Stimulated activated CD8-positive, alpha-beta memory T cell treated with anti-CD3 and anti-CD28 coated beads, Interleukin-4, amount 100 ng/mL, for 4 hours (primary cell): ENCODE measurements at places on chromosomes 4 and X.

GRCh38 chrX:5397409-5397808, 831.3 kb downstream of the NLGN4X start:
- DNase-seq: no peak

DNA sequence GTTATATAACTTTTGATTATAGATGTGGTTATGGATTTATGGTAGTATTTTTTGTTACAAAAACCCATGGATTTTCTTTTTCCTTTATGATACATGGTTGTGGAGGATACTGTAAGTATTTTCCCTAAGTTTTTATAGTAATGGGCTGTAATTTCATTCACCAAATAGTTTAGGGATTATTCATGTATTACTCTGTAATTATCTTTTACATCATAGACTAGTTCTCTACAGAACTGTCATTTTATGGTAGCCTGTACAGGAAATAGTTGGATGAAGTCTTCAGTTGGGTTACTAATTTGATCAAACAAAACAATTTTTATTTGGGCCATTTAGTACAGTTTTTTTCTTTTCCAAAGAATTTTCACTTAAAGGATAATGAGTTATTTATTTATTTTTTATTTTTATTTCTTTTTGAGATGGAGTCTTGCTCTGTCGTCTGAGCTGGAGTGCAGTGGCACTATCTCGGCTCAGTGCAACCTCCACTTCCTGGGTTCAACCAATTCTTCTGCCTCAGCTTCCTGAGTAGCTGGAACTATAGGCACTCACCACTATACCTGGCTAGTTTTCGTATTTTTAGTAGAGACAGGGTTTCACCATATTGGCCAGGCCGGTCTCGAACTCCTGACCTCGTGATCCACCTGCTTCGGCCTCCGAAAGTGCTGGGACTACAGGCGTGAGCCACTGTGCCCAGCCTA, 42.1 kb downstream of the RBPJ start:
- no peak for DNase-seq

GRCh38 chr4:13872955-13873354, 245.4 kb upstream of the BOD1L1 start:
- no peak for DNase-seq

DNA sequence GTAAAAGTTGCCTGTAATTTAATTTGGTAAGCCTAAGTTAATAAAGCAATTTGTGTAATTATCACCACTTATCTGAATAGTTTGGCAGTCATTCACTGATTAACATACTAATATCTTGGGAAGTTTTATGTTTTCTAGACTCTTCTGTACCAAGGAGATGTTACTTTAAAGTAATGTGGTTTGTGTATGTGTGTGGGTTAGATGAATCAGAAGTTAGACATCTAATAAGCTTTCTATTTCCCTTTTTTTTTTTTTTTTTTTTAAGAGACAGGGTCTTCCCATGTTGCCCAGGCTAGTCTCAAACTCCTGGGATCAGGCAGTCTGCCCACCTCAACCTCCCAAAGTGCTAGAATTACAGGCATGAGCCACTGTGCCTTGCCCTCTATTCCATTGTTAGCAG, 5.3 kb downstream of the SLAIN2 start:
- no peak for DNase-seq

- no peak for DNase-seq
Observed at GRCh38 chrX:17737986-17738713, 857 bp downstream of the SCML1 start.

DNA sequence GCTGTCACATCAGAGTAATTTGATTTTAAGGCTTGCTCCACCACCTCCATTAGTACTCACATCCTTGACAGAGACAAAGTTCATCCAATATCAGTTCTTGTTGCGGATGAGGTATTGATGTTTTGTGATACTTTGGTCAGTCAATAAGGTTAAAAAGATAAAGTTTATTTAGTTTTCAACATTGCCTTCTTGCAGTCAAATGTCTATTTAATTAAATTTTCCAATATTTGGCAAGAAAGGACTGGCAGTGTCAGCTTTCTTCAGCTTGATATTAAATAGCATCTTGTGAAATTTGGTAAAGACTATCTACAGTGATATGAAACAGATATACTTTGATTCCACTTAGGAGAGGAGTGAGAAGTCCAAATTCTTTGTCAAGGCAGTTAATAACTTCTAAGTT, 493.4 kb downstream of the ADGRL3 start:
- DNase-seq: no peak

DNA sequence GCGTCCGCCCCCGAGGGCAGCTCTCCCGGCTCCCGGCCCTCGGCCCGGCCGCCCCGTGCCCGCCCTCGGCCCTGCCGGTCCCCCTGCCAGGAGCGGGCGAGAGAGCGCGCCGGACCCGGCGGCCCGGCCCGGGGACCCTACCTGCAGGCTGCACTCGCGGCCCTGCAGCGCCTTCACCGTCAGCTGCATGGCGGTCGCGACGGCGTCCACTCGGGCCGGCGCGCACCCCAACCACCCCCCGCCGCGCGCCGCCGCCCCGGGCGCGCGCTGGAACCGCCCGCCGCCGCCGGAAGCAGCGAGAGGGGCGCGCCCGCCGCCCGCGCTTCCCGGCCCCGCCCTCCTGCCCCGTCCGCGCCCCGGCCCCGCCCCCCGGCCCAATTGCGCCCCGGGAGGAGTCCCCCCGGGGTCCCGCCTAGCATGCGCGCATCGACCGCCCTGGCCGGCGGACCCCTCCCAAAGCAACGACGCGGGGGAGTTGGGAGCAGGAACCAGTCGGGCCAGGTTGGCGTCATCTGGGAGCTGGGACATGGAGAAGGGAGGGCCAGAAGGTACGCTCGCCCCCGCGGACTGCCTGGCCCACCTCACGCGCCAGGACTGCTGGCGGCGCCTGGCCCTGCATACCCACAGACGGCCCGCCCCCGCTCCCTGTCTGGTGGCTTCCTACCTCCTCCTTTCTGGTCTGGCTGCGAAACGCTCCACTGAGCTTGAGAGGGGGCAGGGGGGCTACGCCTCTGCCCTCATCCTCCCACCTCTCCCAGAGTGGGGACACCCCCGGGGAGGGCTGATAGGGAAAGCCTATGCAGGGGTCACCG, at the start of gene UBL4A:
Gene UBL4A (minus strand): TSS at position 220 of the 812 bp plus-strand sequence. CDS start 31 bp downstream, at position 189.
- no peak for DNase-seq

DNA sequence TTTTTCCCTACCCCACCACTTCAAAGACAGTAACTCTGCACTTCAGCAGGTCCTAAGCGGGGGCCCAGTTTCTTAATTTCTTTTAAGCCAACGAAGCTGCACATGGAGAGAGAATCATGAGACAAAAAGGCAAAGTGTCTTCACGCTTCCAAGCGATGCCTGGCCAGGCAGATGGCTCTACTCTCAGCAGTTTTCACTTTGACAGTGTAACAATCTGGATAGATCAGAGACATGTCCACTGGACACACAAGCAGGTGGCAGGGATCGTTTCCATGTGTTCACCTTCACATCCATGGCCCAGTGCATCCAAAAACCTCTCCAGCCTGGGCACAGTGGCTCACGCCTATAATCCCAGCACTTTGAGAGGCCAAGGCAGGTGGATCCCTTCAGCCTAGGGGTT, 27.8 kb downstream of the PPP2R2C start:
- DNase-seq: no peak

GRCh38 chr4:38016698-38017097, 56.5 kb downstream of the PTTG2 start:
- no peak for DNase-seq
